ENCODE measurements at places on chromosomes 11 and 22.

GRCh38 chr22:24067587-24068376 lies 56.7 kb downstream of the CABIN1 start:
- no peak for DNase-seq

- DNase-seq, result no peak
These were observed 9.3 kb downstream of the MTFP1 start for GRCh38 chr22:30434843-30435242.

GRCh38 chr22:29320546-29320945 lies 5.0 kb upstream of the RASL10A start:
- DNase-seq, result no peak

GRCh38 chr11:97123237-97123636 lies 733.4 kb downstream of the JRKL start:
- DNase-seq, result no peak

DNA sequence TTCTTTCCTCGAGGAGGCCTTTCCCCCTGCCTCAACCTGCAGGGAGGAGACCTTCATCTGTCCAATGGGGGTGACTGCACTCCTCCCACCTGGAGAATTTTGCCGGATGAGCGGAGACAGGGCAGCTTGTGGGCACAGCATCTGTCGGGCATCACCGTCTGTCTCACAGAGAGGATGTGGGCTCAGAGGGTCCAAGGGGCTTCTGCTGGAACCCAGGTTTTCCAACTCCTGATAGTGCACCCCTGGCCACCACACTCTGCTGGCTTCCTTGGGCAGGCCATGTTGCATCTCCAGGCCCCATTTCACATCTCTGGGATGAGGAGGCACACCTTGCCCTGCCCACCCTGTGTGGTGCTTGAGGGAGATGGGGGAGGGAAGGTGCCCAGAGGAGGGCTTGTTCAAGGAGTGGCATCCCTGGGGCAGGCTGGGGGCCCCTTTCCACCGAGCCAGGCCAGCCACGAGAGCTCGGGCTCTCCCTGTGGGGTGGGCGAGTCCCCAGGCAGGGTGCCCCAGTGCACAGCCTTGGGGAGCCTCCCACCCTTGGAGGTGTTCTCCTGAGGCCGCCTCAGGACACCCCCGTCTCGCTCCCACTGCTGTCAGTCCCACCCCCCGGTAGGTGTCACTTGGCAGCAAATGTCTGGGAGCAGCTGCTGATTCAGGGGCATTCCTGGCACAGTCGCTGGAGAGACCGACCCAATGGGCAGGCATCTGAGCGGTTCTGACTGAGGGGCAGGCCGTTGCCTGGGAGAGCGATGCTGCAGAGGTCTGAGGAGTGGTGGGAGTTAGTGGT lies 84.2 kb downstream of the MORC2 start:
- DNase-seq, result no peak

DNA sequence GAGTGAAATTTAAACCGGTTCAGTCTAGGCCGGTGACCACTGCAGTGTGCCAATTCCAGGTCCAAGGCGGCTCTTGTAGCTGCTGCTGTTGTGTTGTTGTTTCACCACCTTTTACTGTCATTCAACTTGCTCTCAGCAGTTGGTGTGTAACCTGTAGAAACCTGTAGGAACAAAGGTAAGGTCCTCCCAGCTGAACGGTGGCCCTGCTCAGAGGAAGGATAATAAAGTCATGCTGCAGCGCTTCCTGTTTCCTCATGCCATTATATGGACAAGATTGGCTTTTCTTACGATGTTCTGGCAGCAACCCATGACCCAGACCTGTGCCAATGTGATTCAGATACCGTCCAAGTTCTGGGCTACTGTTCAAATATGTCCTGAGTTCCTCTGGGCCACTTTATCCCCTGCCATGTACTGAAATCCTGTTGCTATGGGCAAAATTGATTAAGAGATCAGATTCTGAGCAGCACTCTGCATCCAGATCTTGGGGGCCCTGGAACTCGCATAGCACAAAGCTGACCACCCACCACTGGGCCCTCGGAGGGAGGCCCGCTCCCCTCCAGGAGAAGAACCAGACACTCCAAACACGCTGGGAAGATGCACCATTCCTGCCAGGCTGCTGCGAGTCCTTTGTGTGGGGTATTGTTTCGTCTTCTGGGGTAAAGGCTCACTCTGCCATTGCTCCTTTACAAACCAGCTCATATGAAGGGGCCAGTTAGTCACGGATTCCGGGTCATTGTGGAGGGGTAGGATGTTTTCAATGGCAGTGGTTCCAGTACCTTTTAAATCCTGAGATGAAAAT lies 13.2 kb downstream of the FAM181B start:
- DNase-seq, result no peak

DNA sequence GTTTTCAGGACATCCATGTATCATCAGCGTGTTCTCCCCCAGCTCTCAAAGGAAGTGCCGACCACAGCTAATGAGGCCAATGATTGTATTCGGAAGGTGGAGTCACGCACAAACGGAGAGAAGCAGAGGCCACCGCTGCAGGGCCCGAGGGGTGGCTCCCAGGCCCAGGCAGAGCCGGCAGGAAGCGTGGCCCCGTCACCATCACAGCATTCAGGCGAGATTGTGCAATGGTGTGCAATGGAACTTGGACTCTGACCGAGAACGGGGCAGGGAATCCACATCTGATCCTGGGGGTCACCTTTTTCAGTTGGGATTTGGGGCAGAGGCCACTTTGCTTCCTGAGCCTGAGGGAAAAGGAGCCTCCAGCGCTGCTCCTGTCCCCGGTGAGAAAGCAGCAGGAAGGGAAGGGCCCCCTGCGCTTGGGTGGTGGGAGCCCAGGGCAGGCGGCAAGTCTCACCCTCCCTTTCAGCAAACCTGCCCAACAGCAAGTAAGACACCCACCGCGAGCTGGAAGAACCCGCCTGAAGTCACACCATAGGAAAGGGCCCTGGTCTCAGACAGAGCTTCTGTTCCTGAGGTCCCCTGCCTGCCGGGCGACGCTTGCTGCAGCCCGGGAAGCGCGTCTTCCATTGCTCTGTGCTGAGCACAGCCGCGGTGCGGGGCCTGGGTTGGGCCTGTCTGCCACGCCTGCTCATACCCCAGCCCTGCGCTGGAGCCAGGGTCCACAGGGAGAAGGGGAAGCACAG lies 1430.7 kb downstream of the BRD1 start:
- no peak for DNase-seq

DNA sequence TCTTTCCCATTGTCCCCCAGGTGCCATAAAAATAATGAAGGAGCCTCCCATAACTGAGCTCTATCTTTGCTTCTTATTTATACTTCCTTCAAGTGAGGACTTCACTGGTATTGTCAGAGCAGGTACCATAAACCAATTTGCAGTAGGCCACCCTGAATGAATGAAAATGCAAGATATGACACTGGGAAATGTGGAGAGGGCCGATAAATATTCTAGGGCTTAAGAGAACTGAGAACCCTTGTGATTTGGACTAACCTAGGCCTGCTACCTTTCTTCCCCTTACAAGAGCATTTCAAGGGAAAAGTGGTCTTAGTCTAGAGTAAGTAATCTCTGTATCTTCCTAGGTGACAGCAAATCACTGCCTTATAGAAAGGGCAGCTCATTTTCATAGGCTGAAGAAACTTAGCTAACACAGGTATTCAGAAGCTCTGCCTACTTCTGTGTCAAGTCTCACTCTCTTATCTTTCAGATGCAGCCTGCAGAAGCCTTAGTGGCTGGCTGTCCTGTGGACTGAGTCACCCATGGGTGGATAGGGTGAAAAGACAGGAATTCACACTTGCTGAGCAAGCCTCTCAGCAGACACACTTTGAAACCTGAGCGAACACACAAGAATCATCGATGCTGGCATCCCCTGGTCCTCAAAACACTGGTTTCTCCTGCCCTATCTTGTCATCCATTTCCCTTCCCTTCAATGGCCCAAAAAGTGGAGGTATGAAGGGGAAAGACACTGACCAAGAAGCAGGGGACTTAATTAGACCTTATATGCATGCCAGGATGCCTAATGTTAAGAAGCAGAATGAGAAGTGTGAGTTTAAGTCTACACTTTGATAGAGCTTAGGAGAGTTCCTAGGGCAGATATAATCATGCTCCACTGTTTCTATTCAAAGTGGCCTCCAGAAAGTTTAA lies 15.2 kb downstream of the NRIP3 start:
- no peak for DNase-seq

DNA sequence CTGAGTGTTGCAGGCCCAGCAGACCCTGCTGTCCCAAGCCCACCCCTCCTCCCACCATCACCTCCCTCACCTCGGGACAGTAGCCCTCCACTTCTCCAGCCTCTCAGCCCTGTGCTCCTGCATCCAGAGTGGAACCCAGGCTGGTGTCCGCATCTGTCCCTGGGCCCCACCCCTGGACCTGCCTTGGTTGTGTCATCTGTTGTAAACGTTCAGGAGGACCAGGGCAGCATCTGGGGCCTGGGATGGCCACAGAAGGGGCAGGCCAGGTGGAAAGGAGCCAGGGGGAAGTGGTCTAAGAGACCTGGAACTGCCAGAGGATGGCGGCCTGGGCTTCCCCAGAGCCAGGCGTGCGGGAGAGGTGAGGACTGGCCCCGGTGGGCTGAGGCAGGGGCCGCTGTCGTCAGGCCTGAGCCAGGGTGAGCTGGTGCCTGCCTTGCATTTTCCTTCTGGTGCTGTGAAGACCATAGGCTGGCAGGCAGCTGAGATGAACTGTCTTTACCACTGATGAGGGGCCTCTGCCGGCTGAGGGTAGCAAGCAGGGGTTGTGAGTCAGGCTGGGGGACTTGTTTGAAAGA lies 26.1 kb upstream of the MGAT3 start:
- no peak for DNase-seq

- no peak for DNase-seq
These were observed 8.8 kb upstream of the OR2AT4 start for GRCh38 chr11:75105462-75105925.

DNA sequence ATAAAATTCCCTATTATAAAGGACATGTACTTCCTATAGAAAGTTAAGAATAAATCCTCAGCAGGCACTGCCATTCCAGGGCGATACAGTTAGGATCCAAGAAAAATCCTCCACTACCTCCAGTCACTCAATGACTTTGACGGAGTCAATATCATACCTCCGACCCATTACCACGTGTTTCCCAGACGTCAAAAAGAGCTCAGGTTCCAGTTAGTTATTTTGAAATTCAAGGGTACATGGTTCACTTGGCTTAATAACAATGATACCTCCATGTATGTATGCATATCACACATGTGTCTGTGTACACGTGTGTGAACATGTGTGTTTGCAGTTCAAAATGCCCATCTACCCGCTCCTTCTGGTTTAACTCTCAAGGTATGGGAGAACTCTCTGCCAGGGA lies 189.2 kb downstream of the SHANK2 start:
- DNase-seq, result no peak

GRCh38 chr11:77309401-77310085 lies 8.1 kb upstream of the GDPD4 start:
- DNase-seq, result no peak

- DNase-seq, result no peak
These were observed 15.3 kb downstream of the RTCB start for GRCh38 chr22:32396746-32397145.

GRCh38 chr22:31995807-31996206 lies 47.3 kb upstream of the SLC5A1 start:
- DNase-seq, result no peak

DNA sequence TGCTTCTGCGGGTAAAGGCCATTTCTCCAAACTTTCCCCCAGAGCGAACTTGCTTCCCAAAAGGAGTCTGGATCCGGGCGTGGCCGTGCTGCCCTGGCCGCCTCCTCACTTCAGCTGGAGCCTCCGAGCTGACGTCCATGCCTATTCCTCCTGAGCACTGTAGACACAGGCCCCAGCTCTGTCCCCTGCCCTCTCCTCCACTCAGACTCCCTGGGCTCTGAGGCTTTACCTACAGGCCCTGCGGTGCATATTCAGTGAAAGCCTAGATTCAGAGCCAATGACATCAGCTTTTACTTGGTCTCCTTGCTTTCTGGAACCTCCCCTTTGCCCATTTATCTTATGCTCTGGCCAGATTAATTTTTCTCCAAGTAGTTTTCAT lies 9.7 kb downstream of the LRP5 start:
- DNase-seq, result no peak

GRCh38 chr22:24363243-24363642 lies 64.2 kb upstream of the ADORA2A start:
- no peak for DNase-seq

- no peak for DNase-seq
These were observed 14.2 kb upstream of the OMP start for GRCh38 chr11:77088236-77089003.

- no peak for DNase-seq
These were observed 3.2 kb downstream of the CD6 start for GRCh38 chr11:60974726-60975125.

DNA sequence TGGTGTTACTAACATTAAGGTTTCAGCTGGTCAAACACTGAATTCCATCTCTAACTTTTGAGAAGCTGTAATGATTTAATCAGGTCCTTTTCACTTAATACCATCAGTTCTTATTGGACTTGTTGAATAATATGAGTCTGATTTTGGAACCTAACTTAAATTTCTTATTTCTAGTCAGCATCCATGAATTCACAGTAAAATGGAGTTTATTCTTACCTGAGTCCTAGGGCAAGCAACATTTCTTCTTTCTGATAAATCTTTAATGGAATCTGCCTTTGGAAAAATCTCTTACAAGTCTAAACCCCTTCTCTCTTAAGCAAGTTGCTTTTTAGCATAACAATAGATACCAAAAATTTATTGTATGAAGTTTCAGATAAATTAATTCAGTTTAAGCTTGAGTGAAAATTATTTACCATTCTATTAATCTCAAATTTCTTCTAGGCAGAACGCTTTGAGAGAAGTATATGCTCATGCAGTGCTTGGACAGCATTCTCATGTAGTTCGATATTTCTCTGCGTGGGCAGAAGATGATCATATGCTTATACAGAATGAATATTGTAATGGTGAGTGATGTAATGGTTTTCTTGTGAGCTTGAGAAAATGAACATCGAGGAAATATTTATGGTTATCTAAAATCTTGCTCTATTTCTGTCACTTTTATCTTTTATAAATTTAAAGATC lies 3.4 kb downstream of the WEE1 start:
- DNase-seq, result no peak

DNA sequence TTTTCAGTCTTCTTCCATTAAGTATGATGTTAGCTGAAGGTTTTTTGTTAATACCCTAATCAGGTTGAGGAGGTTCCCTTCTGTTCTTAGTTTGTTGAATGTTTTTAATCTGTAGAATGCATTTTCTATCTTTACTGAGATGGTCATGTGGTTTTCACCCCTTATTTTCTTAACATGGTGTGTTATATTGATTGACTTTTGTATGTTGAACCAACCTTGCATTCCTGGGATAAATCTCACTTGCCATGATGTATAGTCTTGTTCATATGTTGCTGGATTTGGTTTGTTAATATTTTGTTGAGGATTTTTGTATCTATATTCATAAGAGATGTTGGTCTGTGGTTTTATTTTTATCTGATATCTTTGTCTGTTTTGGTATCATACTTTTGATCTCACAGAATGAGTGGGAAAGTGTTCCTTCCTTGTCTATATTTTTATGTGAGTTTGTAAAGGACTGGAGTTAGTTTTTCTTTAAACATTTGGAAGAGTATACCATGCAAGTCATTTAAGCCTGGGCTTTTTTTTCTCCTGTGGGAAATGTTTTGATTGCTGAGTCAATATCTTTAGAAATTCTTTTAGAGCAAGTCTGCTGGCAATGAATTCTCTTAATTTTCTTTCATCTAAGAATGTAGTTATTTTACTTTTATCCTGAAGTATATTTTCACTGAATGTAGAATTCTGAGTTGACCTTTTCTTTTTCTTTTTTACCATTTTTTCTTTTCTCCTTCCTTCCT lies 5.5 kb upstream of the P4HA3 start:
- no peak for DNase-seq

- DNase-seq, result peak; percentile 93
These were observed 13.3 kb downstream of the ARHGAP1 start for GRCh38 chr11:46686886-46687795.

Measured in epithelial cell of prostate (primary cell).